ENCODE measurements at places on chromosomes 5 and 9.

- DNase-seq: no peak
Measured at GRCh38 chr9:136337416-136338395, 10.4 kb downstream of the GPSM1 start.

DNA sequence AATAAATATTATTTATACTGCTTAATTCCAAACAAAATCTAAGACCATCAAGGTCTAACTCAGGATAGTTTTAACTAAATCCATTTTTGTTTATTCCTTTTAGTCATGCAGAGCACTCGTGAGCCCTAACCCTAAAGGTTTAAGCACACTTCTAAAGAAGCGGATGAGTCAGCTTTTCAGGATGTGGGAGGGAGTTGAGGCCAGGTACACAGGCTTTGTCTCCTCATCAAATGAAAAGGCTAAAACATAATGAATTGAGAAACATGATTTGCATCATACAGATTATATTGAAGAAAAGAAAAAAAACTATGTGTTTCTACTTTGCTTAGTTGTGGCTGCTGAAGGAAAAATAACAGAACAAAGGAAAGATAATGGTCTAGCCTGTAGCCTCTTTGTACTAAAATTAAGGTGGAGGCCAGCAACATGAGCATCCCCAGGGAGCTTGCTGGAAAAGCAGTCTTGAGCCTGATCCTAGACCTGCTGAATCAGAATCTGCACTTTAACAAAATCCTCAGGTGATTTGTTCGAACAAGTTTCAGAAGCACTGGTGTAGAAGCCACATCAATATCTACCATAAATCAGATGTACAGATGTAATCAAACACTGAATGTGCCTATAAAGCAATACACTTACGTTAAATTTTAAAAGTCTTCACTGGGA, 21.1 kb upstream of the ISCA1 start:
- no peak for DNase-seq

DNA sequence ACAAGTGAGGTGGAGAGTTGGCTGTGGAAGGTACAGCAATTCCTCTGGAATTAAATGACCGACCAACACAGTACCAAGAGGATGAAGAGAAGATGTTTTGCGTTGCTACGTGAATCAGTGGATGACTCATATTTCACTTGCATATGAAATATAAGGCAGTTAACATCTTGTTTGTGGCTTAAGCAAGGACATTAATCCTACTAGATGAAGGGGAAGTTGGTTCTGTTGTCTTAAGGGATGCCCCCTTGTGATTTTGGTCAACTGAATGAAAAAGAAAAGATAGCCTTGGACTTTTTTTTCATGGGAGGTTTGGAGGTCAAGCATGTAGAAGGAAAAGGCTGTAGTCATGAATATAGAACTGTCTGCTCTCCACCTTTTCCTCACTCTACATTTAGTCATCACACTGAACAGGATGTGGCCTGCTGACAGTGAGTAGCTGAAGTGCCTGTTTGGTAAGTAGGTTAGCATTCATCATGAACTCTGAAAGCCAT, 33.9 kb downstream of the VLDLR start:
- DNase-seq: no peak

GRCh38 chr9:91500509-91501014, 76.9 kb upstream of the NFIL3 start:
- DNase-seq: no peak

DNA sequence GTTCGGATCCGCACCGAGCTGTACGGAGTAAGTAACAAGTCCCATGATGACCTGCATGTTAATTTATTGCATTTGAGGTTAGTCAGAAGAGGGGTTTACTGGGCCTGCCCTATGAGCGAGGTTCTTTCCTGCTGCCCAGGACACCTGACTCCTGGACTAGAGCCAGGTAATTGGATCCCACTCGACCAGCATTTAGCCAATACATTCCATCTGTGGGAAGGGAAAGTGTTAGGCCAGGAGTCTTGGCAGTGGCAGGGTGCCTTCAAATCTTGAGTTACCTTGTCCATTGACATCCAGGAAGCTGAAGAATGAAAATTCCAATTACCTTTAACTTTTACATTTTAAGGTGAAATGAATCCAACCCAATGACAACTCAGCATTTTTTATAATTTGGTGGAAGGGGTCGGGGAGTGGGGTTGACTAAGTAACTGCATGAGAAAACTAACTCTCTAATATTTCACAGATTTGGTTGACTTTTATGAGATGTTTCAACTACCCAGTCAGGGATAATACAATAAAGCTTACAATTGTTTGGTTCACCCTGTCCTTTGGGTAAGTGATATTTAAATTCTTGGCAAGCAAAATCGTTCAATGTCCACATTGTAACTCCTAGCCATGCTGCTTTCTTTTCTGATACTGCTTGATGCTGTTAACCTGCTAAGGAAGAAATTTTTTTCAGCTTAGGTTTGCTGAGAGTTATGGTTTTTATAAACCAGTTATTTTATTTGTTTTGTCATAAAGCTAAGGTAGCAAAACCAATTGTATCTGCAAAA, 111.6 kb upstream of the IQGAP2 start:
- no peak for DNase-seq

GRCh38 chr5:118556792-118557191, 431.6 kb downstream of the DTWD2 start:
- no peak for DNase-seq

DNA sequence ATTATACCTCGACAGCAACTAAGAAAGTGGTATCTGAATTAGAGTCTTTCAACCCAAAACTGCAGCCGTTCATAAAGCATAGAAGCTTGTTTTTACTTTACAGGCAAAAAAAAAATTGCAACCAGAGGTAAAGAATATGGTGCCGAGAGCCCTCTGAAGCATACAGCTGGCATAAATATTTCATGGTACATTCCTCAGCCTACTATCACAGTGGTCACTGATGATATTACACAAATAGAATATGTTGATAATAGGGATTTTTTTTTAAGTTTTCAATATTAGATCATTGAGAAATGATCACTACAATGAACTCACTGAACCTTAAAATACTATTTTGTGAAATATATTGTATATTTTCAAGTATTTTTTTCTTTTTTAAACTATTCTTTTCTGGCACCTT, 6.2 kb upstream of the SMC2 start:
- no peak for DNase-seq

- no peak for DNase-seq
Measured at GRCh38 chr9:116442528-116442927, 244.6 kb upstream of the TRIM32 start.

Measured in occipital lobe (tissue), 3 donors.